ENCODE measurements at places on chromosomes 16 and 17.

DNA sequence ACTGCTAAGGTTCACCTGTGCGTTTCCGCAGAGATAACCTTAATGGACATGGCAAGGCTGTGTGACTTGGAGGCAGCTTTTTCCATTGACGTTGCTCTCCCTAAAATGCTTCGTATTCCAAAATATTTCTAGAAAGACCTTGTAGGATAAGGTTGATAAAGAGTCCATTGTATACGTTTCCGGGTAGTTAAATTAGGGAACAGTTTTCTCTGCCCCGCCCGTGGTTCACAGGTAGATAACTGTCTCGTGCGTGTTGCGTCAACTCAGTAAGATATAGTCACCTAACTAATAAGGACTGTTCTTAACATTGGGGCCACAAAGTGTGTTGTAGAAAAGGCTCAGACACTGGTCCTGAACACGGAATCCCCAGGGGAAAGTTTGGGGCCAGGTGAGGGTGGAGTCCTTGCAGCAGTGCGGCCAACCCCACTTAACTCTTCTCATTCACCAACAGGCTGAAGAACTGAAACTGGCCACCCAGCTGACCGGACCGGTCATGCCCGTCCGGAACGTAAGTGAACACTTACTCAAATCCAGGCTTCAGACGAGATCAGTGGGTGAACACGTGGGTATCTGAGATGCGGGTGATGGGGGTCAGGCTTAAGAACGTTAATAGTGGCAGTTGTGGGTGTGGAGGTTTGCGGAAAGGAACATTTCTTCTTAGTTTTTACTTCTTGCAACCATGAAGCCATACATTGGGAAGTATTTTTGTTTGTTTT, 1.6 kb downstream of the RPL13 start:
- ATAC-seq, result no peak

DNA sequence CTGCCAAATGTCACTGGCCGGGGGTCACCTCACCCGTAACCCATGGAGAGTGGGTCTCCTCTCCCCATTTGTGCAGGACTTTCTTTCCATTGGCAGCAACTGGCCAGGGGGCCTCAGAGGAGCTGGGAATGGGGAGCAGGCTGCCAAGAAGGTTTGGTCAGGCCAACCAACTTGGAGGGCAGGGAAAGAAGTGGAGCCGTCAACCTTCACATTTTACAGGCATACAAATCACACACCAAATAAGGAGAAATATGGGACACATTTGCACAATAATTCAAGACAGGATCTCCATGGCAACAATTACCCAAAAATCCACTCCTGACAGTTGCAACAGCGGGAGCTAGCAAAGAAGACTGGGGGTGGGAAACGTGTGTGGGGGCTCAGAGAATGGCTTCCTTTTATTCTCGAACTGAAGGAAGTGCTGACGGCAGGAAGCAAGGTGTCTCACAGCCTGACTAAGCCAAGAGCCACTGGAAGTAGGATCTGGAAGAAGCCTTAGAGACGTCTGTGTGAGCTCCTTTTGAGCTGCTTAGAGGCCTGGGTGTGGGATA, 20.9 kb downstream of the RPRML start:
- no peak for ATAC-seq

- peak; percentile 12 for ATAC-seq
These were observed 23.5 kb downstream of the ZNF276 start for GRCh38 chr16:89744813-89745212.

DNA sequence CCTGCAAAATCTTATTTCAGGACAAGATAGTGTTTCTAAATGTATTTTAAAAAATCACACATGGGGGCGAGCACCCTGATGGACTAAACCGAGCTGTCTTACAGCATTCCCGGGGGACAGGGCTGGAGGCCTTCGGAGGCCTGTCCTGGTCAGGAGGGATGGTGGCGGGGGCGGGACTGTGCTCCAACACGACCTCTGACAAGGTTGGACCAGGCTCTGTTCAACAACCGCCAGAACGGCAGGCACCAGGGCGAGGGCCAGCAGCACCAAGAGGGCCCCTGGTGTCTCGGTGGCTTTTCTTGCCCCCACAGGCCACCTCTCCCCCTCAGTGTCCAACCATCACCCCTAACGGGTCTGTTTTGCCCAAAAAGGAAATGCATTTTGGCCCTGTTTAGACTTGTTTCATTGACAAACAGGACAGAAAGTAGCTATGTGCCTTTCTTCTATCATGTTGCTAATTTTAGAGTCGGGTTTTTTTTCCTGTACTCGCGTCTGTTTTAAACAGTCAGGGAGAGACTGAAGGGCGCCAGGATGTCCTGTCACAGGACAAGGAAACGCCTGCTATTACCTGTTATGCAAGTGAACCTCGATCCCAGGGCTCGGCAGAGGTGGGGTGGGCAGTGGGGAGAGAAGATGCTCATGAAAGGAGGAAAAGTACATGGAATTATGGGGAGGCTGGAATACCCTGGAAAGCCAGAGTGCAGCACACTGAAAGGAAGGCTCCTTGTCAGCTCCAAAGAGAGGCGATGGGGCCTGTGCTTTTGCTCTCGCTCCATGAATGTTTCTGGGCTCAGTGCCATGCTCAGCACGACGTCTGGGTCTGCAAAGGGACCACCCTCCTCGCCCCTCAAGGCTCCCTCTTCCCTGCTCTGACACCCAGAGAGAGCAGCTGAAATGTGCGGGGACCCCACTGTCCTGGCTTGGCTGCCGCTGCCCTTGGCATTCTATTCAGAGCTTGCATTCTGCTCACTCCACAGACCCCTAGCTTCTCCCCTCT, 11.9 kb downstream of the TMEM204 start:
- ATAC-seq, result no peak

- ATAC-seq, result no peak
These were observed 15.6 kb upstream of the YPEL2 start for GRCh38 chr17:59315866-59316265.

- no peak for ATAC-seq
These were observed 5.1 kb upstream of the PYY start for GRCh38 chr17:43958748-43959352.

All from motor neuron (in vitro differentiated cells).